Inflammatory macrophage (primary cell): ENCODE measurements at places on chromosomes 4 and X.
A peak's percentile ranks its signal among the peaks of the same experiment; 100 is the strongest.

DNA sequence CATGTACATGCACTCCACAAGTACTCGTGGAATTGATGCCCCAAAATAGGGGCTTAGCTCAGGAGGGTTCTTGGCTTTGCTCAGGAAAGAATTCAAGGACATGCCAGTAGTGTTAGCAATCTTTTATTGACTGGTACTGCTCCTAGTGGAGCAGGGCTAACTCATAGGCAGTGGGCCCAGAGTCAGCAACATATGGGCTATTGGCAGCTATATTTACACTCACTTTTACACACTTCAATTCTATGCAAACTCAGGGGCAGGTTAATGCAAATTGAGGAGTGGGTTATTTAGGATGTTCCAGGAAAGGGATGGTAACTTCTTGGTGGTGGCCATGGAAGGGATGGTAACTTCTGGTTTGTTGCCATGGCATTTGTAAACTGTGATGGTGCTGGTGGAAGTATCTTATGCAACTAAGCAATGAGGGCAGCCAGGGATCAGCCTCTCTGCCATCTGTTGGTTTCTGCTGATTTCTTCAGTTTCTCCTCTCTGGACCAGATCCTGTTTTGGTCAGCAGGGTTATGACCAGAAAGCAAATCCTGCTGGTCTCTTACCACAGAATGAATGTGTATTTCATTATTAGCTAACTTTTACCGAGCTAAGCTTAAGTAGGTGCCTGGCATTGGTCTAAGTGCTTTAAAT, 69.2 kb upstream of the FAT1 start:
- DNase-seq: no peak

DNA sequence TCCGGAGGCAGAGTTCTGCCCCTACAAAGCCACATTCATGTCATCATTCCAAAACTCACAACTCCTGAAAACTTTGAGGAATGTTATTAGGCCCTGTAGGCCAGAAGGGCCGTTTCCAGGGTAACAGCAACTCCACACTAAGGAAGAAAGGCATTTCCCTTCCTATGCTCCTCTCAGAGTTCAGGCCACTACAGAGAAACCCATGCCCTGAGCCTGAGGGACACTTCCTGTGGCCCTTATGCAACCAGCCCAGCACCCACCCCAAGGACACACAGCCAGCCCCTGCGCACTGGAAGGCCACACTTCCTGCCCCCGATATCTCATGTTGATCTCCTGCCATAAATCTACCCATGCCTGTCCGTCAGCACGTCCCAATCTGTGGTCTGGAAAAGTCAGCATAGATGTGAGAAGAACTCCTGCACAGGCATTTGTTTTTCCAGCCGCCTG, 289.3 kb downstream of the BCOR start:
- DNase-seq: no peak

DNA sequence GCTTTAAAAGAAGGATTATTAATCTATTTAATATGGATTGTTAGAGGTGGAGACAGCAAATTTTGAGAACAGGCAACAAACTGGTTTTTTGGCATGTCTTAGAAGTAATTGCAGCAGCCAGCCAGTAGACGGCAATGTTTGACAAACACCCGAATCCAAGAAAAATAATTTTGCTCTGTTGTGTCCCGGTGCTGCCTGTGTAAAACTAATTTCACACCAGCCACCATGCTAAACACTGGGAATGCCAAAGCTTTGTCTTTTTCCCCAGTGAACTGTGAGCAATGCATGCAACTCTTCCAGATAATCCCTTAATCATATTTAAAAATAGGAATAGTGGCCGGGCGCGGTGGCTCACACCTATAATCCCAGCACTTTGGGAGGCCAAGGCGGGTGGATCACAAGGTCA, 25.9 kb downstream of the SMIM31 start:
- peak; percentile 19 for DNase-seq

- no peak for DNase-seq
Measured at GRCh38 chrX:9955506-9955905, 11.7 kb upstream of the CLDN34 start.
